Panc1 (cell line): ENCODE measurements at places on chromosomes 5 and 9. TPM values are rescaled to one million over a fixed set of nuclear protein-coding genes. Genes with fewer than 3 reads are reported as not detected.

Gene C5orf52
- total RNA-seq: not detected

Gene RGS3
- 15.1 TPM for total RNA-seq

Gene CDX1
- total RNA-seq: not detected

Gene TMEM171
- 2.1 TPM for total RNA-seq

Gene ZFAND5
- total RNA-seq: 185 TPM

Gene GPR151
- not detected for total RNA-seq

Gene FBP2
- total RNA-seq: not detected

Gene SPINK7
- total RNA-seq: not detected

Gene NDOR1
- 15.6 TPM for total RNA-seq

Gene DRD1
- total RNA-seq: 1.0 TPM

Gene SLC6A18
- total RNA-seq: not detected

Gene IFNE
- total RNA-seq: 0.44 TPM

Gene TAF1L
- total RNA-seq: not detected

Gene FUT7
- not detected for total RNA-seq

Gene LMNB1
- 122 TPM for total RNA-seq

Gene MYORG
- 9.7 TPM for total RNA-seq

Gene PITX1
- 41.5 TPM for total RNA-seq

Gene IL9
- total RNA-seq: not detected

Gene CDKN2B-AS1
- total RNA-seq: not detected

Gene PCDHB14
- 0.80 TPM for total RNA-seq

Gene F2RL2
- total RNA-seq: 0.13 TPM

Gene SYK
- total RNA-seq: 0.28 TPM

Gene F2RL1
- total RNA-seq: 65.9 TPM

Gene UBE2R2
- 67.2 TPM for total RNA-seq

Gene BAAT
- 0.08 TPM for total RNA-seq

Gene TAF11L8
- total RNA-seq: not detected

Gene FAM221B
- total RNA-seq: not detected

Gene DAB2IP
- total RNA-seq: 18.4 TPM

Gene FREM1
- not detected for total RNA-seq

Gene SMAD5
- 61.5 TPM for total RNA-seq

Gene TPPP
- total RNA-seq: 0.98 TPM

Gene FOXD4L3
- not detected for total RNA-seq

Gene ZNF483
- 4.8 TPM for total RNA-seq

Gene CARD9
- 1.7 TPM for total RNA-seq

Gene LCN12
- 2.5 TPM for total RNA-seq

Gene CDH9
- total RNA-seq: 0.10 TPM

Gene MATR3
- total RNA-seq: 194 TPM

Gene SLC44A1
- 8.7 TPM for total RNA-seq

Gene DOCK8
- 1.4 TPM for total RNA-seq

Gene NTNG2
- 5.1 TPM for total RNA-seq

Gene ISL1
- 0.36 TPM for total RNA-seq

Gene TMC1
- total RNA-seq: 0.36 TPM

Gene SOWAHA
- not detected for total RNA-seq

Gene SHOC1
- total RNA-seq: 0.10 TPM

Gene HACD4
- total RNA-seq: 0.13 TPM

Gene FBN2
- total RNA-seq: 0.08 TPM

Gene OR1J2
- not detected for total RNA-seq

Gene MYO10
- total RNA-seq: 71.9 TPM

Gene GCNT4
- 0.33 TPM for total RNA-seq

Gene ORM1
- total RNA-seq: 3.5 TPM

Gene NFX1
- 38.1 TPM for total RNA-seq

Gene INSYN2B
- 0.28 TPM for total RNA-seq

Gene PELO
- total RNA-seq: 12.4 TPM

Gene ACTBL2
- total RNA-seq: not detected

Gene PCDHGA6
- 0.59 TPM for total RNA-seq

Gene SLC27A4
- total RNA-seq: 20.3 TPM
